ENCODE measurements at places on chromosomes 13 and 19. TPM values are rescaled to one million over a fixed set of nuclear protein-coding genes. Genes with fewer than 3 reads are reported as not detected.

Gene GPR108
- total RNA-seq = 39.3 TPM

Gene UBE2L5
- total RNA-seq = not detected

Gene ETV2
- total RNA-seq = 1.5 TPM

Gene PROZ
- not detected for total RNA-seq

Gene RNF113B
- not detected for total RNA-seq

DNA sequence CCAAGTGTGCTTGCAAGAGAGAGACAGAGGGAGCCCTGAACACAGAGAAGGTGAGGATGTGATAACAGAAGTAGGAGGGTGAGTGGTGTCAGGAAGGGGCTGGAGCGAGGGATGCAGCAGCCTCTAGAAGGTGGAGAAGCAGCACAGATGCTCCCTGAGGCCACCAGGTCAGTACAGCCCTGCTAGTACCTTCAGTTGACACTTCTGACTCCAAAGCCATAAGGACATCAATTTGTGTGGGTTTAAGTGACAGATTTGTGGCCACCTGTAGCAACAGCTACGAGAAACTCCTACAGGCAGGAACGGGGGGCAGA is 6.9 kb downstream of the ERICH4 start:
- no peak overlapping the region for H3K4me3 ChIP-seq
- no peaks in the 10 kb centered on the region for H3K36me3 ChIP-seq
- H3K27ac ChIP-seq = no peak overlapping the region
- no peaks in the 10 kb centered on the region for H3K27me3 ChIP-seq

- no peak for DNase-seq
- H3K4me3 ChIP-seq = no peak overlapping the region
- no peak overlapping the region for H3K27ac ChIP-seq
- no peaks in the 10 kb centered on the region for H3K27me3 ChIP-seq
These were observed 13.3 kb downstream of the ZNF574 start for GRCh38 chr19:42089191-42089750.

DNA sequence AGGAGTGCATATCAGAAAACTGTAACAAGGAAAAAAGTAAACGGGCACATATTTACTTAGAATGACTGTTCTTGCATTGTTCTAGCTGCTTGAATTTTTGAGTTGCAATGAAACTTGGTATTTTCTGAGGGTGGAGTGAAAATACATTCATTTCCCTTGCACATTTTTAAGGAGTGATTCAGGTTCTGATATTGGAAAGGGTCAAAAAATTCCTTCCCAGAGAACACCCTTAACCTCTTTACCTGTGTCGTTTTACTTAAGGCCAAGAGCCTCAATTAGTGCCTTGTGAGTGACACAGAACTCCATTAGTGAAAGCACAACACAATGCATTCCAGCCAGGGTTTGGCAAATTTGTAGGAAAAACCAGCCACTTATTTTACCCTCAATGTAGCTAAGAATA is 2.3 kb downstream of the ITGBL1 start:
- no peaks in the 10 kb centered on the region for H3K27me3 ChIP-seq
- DNase-seq = no peak
- H3K27ac ChIP-seq = no peak overlapping the region
- H3K4me3 ChIP-seq = no peak overlapping the region
- no peaks in the 10 kb centered on the region for H3K36me3 ChIP-seq
- H3K4me1 ChIP-seq = peaks cover 2% of the 10 kb centered on the region

DNA sequence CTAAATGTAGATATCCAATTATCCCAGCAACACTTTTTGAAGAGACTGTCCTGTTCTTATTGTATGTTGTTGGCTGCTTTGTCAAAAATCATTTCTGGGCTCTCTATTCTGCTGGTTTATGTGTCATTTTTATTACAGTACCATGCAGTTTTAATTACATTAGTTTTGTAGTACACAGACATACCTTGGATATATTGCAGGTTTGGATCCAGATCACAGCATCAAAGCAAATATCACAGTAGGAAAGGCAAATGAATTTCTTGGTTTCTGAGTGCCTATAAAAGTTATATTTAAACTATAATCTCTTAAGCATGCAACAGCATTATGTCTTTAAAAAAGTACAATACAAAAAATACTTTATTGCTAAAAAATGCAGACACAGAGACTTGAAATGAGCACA is 564.2 kb upstream of the MIR17HG start:
- H3K27ac ChIP-seq = no peak overlapping the region
- H3K27me3 ChIP-seq = no peaks in the 10 kb centered on the region
- H3K4me3 ChIP-seq = no peak overlapping the region
- H3K4me1 ChIP-seq = no peaks in the 10 kb centered on the region
- no peak for DNase-seq
- H3K36me3 ChIP-seq = no peaks in the 10 kb centered on the region

DNA sequence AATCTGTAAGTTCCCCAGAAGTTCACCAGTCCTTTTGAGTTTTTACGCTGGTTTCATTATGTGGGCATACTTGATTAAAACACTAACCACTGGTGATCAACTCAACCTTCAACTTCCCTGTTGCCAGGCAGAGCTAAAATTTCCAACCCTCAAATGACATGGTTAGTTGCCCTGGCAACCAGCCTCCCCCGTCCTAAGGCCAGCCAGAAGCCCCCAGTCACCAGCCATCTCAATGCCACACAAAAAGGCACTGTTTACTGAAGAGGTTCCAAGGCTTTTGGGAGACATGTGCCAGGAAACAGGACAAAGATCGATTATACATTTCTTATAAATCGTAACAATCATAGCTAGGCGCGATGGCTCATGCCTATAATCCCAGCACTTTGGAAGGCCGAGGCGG is 1.6 kb downstream of the ZNF649 start:
- peaks cover 8% of the 10 kb centered on the region for H3K4me1 ChIP-seq
- H3K27me3 ChIP-seq = no peaks in the 10 kb centered on the region
- H3K27ac ChIP-seq = no peak overlapping the region
- H3K4me3 ChIP-seq = peak overlapping the region; percentile 99

DNA sequence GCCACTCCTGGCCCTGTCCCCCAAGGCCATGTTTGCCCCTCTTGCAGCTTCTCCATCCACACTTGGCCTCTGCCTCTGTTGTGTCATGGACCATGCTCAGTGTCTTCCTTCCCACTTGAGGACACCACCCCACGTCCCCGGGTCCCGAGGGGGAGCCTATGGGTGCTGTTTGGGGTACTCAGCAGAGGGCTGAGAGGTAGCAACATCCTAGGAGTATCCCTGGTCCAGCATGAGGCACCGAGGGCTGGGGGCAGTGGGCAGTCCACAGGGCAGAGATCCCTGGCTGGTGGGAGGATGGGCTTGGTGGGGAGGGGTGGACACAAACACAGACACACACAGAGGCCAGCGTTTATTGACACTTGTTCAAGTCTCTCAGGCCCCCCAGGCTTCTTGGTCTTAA is 1.7 kb downstream of the COX7A1 start:
- H3K27me3 ChIP-seq = no peaks in the 10 kb centered on the region
- no peak overlapping the region for H3K27ac ChIP-seq
- H3K4me3 ChIP-seq = no peak overlapping the region
- peaks cover 46% of the 10 kb centered on the region for H3K36me3 ChIP-seq
- no peak for DNase-seq

DNA sequence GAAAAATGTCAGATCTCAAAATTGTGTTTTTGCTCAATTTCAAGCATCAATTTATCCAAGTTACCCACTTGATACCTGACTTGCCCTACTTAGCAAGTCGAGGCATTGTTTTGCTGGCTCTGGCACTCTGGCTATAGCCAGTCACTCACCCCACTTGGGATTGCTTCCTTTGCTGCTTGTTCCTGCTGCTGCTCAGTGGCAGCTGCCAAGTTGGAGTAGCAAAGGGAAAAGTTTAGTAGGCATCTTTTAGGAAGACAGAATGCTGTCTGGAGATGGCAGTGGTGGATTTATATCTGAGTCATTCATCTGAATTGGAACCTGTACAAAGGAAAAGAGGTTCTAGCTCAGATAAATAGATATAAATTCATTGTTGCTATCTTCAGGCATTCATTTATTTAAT is 41.2 kb downstream of the PCCA start:
- no peak overlapping the region for H3K4me3 ChIP-seq
- DNase-seq = no peak
- H3K27me3 ChIP-seq = no peaks in the 10 kb centered on the region
- peaks cover 10% of the 10 kb centered on the region for H3K36me3 ChIP-seq

Data from H9 (cell line).